ENCODE measurements at places on chromosomes 4 and X.

GRCh38 chrX:151621422-151621821 lies 57.9 kb downstream of the PASD1 start:
- DNase-seq: no peak

DNA sequence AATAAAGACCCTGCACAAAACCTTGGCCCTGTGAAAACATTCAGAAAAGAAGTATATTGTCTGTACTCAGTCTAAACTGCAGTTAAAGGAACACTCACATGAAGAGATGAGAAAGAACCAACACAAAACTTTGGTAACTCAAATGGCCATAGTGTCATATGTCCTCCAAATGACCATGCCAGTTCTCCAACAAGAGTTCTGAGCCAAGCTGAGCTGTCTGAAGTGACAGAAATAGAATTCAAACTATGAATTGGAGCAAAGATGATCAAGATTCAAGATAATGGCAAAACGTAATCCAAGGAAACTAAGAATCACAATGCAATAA lies 739.3 kb upstream of the NDST4 start:
- no peak for DNase-seq

DNA sequence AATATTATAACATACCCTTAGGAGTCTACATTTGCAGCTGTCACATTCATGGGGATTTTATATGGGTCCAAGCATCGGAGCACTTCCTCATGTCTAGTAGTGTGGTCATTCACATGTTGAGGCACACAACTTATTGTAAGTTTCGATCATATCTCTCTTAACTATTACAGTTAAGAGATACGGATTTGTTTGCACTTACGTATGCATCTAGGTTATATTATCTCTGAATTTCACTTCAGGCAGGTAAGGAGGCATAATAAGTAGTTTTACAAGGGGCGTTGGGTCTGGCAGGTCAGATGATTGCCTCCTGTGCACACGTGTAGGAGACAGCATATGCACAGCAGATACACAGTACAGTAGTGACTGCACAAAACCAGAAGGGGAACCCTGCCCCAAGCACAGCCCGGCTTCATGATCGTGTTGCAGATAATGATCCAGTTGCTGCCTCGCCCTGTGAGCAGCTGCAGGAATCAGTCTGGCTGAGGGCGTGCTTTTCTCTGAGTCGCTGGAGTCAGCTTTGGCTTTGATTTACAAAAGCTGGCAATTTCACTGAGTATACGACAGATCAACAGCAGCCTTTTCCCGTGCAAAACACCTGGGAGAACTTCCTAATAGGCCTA lies 302.9 kb upstream of the GATB start:
- no peak for DNase-seq

DNA sequence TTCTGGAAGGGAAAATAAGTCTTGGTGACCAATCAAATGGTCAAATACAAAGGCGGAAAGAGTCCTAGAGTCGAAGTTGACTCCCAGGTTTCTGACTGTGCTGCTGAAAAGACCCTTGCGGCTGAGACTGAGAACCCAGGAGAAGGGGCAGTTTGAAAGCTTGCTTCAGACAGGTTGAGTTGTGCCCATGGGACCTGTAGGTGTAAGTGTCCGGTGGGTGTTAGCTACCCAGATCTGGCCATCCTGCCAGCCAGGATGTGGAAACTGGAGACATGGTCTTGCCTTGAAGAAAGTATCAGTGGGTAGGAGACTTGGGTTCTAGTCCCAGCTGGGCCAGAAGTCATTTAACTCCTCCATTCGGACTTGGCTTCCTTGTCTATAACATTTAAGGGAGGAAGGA lies 275.2 kb downstream of the EVC2 start:
- DNase-seq: no peak

- DNase-seq: no peak
Measured at GRCh38 chr4:136847881-136848621, 684.2 kb downstream of the PCDH18 start.
